Osteoblast (primary cell): ENCODE measurements at places on chromosomes 5 and 9. TPM values are rescaled to one million over a fixed set of nuclear protein-coding genes. Genes with fewer than 3 reads are reported as not detected.

OR13C2 gene
- not detected in 2 replicates for total RNA-seq

HAVCR1 gene
- 0.36 TPM in 1 of 2 replicates, not detected in the other for total RNA-seq

DBH gene
- total RNA-seq: not detected in 2 replicates

DND1 gene
- 0.59 TPM in 1 of 2 replicates, not detected in the other for total RNA-seq

GNE gene
- 25.3 TPM in 2 replicates for total RNA-seq

TRAF1 gene
- 0.88 and 1.8 TPM in 2 replicates for total RNA-seq

CCL21 gene
- total RNA-seq: not detected in 2 replicates

PCDHGA11 gene
- total RNA-seq: 12.3 and 16.5 TPM in 2 replicates

ANKRD34B gene
- not detected in 2 replicates for total RNA-seq

SRD5A1 gene
- 8.8 and 9.4 TPM in 2 replicates for total RNA-seq

ARL10 gene
- 8.3 and 14.1 TPM in 2 replicates for total RNA-seq

GABRA6 gene
- not detected in 2 replicates for total RNA-seq

PSIP1 gene
- total RNA-seq: 40.1 and 45.2 TPM in 2 replicates

UNC5A gene
- not detected in 2 replicates for total RNA-seq

PCDHB3 gene
- total RNA-seq: 0.36 and 0.88 TPM in 2 replicates

TRPM3 gene
- 0.72 and 1.2 TPM in 2 replicates for total RNA-seq

STK10 gene
- 27.1 and 32.7 TPM in 2 replicates for total RNA-seq

ZNF484 gene
- 13.0 and 14.4 TPM in 2 replicates for total RNA-seq

IFNA8 gene
- total RNA-seq: not detected in 2 replicates

EGFLAM gene
- total RNA-seq: 11.2 and 13.8 TPM in 2 replicates

CERCAM gene
- 186 and 195 TPM in 2 replicates for total RNA-seq

SMARCA2 gene
- total RNA-seq: 83.1 and 101 TPM in 2 replicates

CARD6 gene
- total RNA-seq: 19.5 and 24.8 TPM in 2 replicates

GHR gene
- total RNA-seq: 5.4 and 5.6 TPM in 2 replicates

MEGF10 gene
- total RNA-seq: 1.4 and 3.2 TPM in 2 replicates

CREB3 gene
- 56.6 and 64.8 TPM in 2 replicates for total RNA-seq

FAM53C gene
- total RNA-seq: 39.8 and 43.8 TPM in 2 replicates

GCNT1 gene
- 78.4 and 109 TPM in 2 replicates for total RNA-seq

MED22 gene
- total RNA-seq: 14.5 and 15.3 TPM in 2 replicates

EGFL7 gene
- total RNA-seq: 3.3 and 6.2 TPM in 2 replicates

CDX1 gene
- total RNA-seq: 0.29 and 0.36 TPM in 2 replicates
